ENCODE measurements at places on chromosomes 4 and X. TPM values are rescaled to one million over a fixed set of nuclear protein-coding genes. Genes with fewer than 3 reads are reported as not detected.

Gene HAND2
- polyA plus RNA-seq, result 0.06 TPM

GRCh38 chr4:168677063-168677462 is 180.2 kb downstream of the PALLD start:
- no peak for DNase-seq

DNA sequence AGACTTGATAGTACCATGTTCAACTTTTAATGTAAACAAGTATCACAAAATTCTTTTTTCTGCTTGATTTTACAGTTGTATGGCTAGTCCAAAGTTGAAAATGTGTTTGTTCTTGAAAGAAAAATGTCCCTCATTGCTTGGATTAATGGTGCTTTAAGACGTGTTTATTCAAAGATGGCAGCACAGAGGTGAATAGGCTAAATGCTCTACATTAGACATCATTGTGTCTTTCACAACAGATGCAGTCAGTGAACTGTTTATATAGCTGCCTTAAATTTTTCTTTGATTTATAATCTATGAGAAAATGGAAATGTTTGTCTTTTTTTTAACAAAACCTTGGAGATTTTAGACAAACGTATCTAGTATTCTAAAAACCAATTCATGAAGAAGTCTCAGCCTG is 137.3 kb downstream of the BMPR1B start:
- no peak for DNase-seq

GRCh38 chr4:47209833-47210232 is 178.5 kb downstream of the GABRB1 start:
- DNase-seq, result no peak

DNA sequence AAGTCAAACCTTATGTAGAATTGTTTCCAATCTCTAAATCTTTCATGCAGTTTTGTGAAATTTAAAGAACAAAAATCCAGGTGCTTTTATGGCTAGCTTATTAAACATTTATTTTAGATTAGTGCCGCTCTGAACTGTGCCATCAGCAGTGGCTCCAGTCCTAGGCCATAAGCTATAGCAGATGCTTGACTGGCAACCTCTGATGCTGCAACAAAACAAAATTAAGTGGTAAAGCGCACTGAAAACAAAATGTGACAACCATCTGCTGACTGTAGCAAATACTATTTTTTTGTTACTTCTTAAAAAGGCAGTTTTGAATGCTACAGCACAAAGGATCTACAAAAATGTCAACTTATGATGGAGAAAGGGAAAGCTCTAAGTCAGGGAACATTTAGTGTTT is 237.4 kb downstream of the DCLK2 start:
- DNase-seq, result no peak

DNA sequence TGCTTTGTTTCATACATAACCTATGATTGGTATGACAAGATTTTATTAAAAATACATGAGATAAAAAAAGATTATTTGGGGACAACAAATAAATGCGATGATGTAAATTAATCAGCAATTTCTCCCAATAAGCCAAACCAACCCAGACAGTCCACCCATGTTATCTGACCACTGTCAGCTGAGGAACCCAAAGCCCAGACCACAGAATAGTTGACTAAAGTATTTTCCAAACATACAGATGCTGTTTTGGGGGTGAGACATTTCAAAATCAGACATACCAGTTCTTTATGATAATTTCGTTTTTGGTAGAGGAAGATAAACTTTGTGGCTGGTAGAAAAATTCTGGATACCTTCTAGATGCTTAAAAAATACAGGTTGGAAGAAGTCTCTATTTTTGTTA is 650.8 kb upstream of the FAM241A start:
- no peak for DNase-seq

- no peak for DNase-seq
These were observed 126.9 kb downstream of the UNC5C start for GRCh38 chr4:95421869-95422268.

DNA sequence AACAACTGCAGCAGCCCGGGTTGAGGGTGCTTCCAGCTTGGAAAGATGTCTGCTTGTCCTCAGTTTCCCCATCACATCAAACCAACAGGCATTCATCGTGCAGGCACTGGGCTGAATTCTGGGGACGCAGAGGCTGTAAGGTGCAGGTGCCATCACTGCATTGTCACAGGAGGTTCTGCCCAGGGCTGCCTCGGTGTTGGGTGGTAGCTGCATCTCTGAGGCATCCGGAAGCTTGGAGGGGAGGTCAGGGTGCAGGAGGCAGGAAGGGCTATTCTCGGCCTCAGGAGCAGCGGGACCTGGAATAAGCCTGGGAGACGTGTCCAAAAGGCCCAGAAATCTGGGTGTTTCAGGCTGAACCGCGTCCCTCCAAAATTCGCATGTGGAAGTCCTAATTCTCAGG is 134.6 kb downstream of the HMX1 start:
- DNase-seq, result no peak
